DMS53 (cell line): ENCODE measurements at places on chromosomes 4 and X.

- DNase-seq = no peak
Observed at GRCh38 chr4:169618286-169618685, 2.1 kb upstream of the CLCN3 start.

- DNase-seq = no peak
Observed at GRCh38 chr4:96913441-96914080, 1073.7 kb downstream of the PDHA2 start.

- DNase-seq = no peak
Observed at GRCh38 chr4:30854531-30854930, 134.4 kb downstream of the PCDH7 start.

DNA sequence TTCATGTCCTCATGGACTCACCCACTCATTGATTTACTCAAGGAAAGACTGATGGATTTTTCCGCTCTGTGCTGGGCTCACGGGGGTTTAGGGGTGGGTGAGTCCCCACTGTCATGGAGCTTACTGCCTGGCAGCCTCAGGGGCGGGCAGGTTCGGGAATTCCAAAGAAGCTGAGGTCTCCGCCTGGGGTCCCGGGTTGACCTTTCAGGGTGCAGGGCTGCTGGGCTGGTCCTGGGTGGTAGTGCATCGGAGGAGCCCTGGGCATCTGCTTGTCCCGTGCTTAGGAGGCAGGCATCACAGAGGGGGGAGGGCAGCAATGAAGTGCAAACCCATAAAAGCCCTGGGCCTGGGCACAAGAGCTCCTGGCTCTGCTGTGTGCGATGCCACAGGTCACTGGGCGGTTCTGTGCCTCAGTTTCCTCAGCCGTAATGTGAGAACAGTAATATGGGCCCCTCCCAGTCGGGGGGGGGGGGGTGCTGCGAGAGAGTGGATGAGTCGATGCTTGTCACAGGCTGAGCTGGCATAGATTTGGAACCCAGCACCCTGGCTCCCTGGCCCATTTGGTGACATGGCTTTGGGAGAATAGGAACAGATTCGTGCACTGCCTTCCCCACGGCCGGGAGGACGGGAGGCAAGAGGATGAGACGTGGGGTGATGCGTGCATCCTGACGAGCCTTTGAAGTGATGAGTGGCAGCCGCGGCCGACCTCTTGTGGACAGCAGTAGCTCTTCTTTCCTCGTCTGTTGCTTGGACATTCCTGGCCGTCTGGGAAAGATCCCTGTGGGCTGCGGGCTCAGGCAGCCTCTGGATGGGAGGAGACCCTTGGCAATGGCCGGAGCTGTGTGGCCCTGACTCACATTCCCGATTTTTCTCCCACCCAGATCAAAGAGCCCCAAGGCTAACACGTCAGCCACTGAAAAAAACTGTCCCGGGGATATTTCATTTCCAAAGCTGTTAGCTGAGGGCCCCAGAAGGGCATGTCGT lies 42.0 kb downstream of the PSAPL1 start:
- peak; percentile 63 for DNase-seq

DNA sequence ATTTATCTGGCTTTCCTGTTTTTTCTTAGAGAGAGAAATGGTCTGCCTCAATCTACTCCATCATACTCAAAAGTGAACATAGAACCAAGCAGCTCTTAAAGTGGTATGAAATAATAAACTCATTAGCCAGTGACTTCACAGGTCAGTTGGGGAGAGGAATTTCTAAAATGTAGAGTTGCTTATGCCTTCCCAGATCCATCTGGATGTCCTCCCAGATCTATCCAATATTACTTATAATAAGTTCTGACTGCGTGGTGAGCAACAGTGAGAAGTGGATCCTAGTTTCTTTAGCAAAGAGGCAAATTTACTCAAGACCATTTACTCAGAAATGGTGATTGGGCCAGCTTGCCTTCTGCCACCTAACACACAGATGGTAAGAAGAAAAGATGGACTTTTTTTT lies 748.0 kb downstream of the PCDH18 start:
- DNase-seq = no peak
